Central memory CD8-positive, alpha-beta T cell (primary cell): ENCODE measurements at places on chromosomes 3 and 15.

GRCh38 chr3:105154692-105155091 lies 212.0 kb upstream of the ALCAM start:
- no peak for DNase-seq

- DNase-seq = no peak
Observed at GRCh38 chr3:179100652-179101051, 29.0 kb upstream of the ZMAT3 start.

- DNase-seq = no peak
Observed at GRCh38 chr3:181771120-181771519, 59.4 kb downstream of the SOX2 start.

DNA sequence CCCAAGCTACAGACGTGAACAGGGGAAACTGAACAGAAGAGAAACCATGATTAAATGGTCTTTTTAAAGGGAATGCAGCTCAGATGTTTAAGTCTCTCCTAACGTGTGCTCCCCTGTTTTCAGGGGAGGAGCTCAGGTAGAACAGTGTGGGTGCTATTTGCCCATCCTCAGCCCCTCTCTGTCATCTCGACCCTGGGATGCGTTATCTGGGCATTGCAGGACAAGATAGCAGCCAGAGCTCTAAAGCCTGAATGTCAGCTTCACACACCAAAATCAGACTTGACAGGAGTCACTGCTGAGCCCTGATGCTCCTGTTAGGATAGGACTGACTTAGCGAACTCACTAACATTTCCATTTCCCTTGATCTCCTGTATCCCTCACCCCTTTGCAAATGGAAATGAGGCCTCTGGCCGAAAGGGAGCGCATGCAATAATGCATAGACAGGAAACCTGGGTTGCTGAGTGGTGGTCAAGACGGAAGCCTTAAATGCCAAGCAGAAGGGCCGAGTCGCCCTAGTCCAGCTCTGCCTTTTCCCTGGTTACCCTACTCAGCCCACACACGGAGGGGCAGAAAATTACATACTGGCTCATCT lies 234.9 kb upstream of the TPM1 start:
- DNase-seq = no peak

DNA sequence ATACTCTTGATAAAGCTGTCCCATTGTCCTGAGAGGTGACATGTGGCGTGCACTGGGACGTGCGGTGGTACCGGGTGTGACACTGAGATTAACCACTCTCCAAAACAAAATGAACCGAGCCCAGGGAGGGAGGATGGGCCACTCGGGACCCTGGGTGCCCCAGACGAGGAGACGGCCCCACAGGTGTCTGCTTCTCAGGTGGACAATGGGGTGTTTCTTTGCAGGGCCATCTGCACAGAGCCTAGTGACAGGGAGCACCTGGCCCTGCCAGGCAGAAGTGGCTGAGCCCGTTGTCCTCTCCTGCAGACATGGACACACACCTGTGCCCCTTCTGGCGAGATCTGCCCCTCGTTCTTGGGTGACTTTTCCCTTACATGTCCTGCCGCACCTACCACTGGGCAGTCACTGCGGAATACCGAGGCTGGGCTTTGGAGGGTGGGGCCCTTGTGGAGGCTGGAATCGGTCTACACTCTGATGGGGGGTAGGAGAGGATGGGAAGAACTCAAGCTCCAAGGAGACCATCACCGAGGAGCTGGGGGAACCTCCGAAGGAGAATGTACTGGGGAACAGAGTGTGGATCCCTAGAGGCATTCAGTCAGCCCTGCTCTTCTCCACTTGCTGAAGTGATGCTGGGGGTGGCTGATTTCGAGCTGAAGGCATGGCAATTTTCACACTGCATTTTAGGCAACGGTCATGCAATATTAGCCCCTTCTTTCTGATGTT lies 153.5 kb downstream of the ATP10A start:
- DNase-seq = no peak

- no peak for DNase-seq
Observed at GRCh38 chr3:9179826-9180763, 69.4 kb downstream of the SRGAP3 start.

DNA sequence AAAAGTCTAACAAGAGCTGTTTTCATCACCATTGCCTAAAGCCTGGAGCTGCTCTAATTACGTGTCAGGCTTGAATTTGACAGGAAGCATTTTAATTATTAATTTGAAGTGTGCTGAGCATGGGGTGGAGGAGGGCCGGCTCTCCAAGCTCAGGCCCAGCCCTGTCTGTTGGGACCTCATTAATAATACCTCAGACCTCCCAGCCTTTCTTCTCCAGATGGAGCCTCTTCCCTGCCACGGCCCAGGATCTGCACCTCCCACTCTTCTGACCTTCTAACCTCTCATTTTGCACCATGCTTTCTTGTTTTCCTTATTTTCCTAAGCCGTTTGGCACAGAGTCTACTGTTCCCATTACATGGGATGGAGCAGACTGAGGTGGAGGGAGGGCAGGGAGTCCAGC lies 30.0 kb downstream of the INSYN1 start:
- no peak for DNase-seq

DNA sequence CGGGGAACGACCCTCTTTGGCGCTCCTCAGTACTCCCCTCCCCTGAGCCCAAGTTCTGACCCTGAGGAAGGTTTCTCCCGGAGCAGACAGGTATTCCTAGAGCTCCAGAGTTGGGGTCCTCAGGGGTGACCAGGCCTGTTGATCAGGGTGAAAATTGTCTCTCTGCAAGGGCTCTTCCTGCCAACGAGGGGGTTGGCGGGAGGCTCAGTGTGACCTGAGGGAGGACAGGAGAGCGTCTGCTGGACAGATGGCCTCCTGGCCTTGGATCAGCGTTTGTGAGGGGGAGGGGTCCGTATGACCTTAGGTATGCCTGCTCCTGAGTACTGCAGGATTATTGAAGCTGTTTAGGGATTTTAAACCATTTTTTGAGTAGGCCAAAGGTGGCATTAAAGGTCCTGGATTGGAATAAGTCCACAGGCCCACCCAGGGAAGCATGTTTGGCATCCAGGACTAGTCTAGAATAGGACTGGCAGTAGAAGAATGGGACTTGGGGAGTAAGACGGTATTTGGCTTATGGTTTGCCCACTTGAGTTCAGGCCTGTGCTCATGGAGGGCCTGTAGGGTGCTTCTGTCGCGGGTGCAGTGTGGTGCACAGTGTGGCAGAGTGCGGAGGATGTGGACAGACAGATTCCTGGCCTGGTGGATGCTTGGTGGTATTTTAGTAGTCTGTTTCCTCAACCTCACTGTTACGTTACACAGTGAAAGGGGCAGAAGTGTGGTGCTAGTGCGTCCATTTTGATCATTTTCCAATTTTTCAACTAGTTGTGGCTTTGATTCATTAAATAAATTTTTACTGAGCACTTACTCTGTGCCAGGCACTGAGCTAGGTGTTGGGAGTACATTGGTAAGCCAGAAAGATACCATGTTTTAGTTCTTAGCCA lies 959 bp downstream of the ZNF592 start:
- DNase-seq = peak; percentile 41

DNA sequence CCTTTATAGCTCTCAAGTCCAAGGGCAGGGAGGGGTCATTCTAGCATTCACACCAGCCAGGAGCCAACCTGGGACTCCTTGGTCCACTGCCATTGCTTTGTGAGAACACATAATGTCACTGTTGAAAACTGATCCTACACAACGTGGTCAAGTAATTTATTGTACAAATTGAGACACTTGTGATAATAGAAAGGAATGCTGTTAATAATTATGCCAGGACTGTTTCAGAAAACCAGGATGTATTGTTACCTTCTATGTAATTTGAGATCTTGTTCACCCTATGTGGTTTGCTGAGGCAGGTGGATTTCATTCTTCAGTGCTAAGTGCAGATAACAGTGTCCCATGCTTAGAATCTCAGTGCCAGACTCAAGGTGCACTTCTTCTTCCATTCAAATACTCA lies 33.3 kb downstream of the TMCO5A start:
- no peak for DNase-seq

- DNase-seq = no peak
Observed at GRCh38 chr3:26247712-26248111, 374.9 kb upstream of the LRRC3B start.

DNA sequence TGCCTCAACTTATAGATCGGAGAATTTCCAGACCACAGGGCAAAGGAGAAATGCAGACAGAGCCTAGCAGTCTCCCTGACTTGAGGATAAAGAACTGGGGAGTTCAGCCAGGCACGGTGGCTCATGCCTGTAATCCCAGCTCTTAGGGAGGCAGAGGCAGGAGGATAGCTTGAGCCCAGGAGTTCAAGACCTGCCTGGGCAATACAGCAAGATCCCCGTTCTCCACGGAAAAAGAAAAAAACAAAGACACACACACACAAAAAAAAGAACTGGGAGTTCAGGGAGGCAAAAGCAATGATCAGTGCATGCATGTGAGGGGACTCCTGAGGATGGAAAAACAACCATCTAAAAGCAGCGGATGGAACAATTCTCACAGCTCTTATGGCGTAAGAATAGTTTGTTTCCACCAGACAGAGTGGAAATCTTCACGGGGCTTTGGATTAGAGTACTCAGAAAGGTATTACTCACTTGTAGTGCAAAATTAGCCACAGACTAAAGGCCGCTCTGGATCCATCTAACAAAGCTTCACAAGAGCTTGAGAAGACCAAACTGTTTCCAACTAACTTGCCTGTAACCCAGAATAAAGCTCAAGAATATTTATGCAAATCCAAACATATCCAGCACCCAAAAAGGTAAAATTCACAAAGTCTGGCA lies 16.3 kb downstream of the SEC11A start:
- DNase-seq = no peak

DNA sequence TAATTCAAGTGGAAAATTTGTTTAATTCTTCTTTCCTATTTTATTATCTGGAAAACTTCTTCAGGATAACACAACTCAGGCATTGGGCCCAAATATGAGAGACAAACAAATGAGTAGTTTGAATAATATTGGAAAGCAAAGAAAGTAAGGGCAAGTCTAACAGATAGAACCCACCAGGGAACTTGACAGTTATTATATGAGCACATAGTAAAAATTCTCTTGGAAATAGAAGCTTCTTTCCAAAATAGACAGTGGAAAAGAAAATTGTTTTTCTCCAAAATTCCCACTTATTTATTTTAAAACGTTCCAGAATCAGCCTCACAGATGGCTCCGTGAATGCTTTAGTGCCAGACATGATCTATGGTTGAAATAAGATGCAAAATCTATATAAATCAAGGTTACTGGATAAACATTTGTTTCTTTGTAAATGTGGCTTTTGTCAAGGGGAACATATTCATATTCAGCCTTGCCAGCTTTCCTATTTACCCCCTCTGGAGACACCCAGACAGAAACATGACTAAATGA lies 23.9 kb downstream of the LDHAL6B start:
- no peak for DNase-seq

DNA sequence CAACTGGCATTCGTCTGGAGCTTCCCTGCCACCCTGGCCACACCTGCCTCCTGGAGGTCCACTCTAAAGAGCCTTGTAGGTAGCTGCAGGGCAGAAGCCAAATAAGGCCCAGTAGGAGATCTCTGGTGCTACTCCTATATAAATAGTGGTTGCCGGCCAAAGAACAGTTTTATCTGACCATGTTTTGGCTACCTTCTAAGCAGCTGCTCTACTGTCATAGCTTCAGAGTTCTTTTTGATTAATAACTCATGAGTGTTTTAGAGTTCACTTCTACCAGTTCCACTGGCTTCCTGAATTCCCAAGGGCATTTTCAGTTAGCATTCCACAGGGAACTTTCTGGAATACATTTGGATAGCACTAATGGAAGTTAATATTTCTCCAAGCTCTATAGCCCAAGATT lies 154.6 kb downstream of the B3GALNT1 start:
- no peak for DNase-seq

DNA sequence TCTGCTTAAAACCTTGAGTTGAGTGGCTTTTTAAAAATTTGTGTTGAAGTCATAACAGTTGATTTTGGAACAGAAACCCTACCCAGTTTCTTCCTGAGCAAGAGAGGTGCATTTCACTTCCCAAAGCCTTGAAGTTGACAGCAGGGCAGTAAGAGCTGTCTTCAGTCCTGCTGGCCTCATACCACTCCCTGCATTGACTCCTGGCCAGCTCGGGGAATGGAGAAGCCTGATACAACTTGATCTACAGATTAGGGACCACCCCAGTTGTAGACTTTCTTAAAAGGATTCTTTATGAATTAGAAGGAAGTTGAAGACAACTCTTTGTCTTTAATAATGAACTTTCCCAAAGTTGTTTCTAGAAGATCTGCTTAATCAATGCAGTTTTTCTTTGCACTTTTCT lies 90.6 kb upstream of the FLNB start:
- no peak for DNase-seq

DNA sequence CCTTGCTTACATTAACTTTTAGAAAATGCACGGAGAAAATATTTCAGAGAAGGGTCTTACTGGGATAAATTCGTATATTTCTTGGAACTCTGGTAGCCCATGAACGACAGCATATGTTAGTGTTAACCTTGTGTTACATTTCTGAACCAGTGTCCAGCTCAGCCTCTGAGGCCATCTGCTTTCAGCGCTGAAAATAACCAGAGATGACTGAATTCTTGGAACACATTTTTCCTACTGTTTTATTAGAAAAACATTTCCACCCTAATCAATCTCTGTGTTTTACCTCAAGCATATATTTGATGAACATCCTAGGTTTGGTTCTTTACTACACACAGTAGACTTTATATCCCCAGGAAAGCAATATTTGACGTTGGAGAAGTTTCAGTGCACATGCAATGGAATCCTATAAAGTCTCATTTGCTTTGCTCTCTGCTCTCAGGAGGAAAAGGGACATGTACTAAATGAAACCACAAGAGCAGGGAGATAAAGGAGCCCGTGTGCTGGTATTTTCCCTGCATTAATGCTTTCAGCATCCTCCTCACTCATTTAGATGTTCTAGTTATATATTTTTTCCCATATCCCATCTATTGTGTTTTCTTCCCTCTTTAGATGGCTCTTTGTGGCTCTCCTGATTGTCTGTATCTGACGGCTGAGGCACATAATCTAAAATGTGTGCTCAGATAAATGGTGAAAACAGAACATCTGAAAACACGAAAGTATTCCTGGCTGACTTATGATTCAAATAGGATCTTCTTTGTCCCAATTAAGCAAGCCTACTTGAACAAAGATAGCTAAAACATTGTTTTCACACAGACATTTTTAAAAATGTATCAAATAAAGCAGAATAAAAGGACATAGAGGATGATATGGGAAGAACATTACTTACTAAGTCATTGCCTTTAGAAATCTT lies 151.7 kb upstream of the KCNMB2 start:
- DNase-seq = no peak

DNA sequence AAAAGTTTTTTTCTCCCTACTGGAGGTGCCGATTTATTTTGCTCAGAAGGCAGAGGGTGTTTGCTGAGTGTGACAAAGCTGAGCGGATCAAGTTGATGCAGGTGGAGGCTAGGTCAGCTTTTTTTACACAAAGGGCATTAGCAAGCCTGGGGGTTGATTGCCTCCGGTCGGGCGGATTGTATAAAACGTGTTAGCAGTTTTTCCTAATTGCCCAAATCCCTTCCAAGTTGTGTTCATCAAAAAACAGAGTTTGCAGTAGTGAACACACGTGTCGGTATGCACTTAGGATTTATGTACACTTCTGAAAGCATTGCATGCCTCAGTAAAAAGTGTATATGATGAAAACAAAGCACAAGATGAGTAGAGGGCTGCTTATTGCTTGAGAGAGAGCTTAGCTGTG lies 2.6 kb downstream of the GPR160 start:
- DNase-seq = no peak

GRCh38 chr3:154656486-154656885 lies 226.5 kb upstream of the GPR149 start:
- DNase-seq = no peak

- DNase-seq = no peak
Observed at GRCh38 chr3:132787616-132788300, 65.5 kb upstream of the NPHP3 start.

GRCh38 chr15:38093931-38094330 lies 158.7 kb upstream of the SPRED1 start:
- no peak for DNase-seq
